ENCODE measurements at places on chromosomes 13 and 19. TPM values are rescaled to one million over a fixed set of nuclear protein-coding genes. Genes with fewer than 3 reads are reported as not detected.

The ZNF45 gene
- 12.9 TPM for total RNA-seq

The ZNF20 gene
- 3.5 TPM for total RNA-seq

The ZNF471 gene
- total RNA-seq, result 2.2 TPM

The LYPD3 gene
- total RNA-seq, result 1.1 TPM

The SLC7A9 gene
- total RNA-seq, result not detected

The ATP7B gene
- total RNA-seq, result 14.0 TPM

The OR7A5 gene
- under 0.01 TPM for total RNA-seq

The CILP2 gene
- 0.27 TPM for total RNA-seq

DNA sequence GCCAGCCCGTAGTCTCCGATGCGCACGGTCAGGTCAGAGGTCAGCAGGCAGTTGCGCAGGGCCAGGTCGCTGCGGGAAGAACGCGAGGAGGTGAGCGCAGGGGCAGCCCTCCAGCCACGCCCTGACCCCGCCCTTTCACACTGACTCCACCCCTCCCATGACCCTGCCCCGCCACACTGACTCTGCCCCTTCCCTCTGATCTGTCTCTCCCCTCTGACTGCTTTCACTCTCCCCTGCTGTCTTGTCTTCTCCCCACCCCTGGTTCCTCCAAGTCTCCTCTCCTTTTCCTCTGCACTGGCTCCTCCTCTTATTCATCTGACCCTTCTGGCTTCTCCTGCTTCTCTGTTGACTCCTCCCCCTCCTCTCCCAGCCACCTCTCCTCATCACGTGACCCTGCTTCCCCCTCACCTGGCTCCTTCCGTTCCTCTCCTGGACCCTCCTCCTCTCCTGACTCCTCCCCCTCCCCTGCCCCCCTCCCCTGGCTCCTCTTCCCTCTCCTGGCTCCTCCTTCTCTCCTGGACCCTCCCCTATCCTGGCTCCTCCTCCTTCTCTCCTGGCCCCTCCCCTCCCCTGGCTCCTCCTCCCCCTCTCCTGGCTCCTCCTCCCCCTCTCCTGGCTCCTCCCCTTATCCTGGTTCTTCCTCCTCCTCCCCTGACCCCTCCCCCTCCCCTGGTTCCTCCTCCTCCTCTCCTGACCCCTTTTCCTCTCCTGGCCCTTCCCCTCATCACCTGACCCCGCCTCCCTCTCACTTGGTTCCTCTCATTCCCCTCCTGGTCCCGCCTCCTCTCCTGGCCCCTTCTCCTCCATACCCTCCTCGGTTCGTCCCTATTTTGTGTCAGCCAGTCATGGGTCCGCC is 9.9 kb downstream of the LMTK3 start:
- DNase-seq, result peak; percentile 94

DNA sequence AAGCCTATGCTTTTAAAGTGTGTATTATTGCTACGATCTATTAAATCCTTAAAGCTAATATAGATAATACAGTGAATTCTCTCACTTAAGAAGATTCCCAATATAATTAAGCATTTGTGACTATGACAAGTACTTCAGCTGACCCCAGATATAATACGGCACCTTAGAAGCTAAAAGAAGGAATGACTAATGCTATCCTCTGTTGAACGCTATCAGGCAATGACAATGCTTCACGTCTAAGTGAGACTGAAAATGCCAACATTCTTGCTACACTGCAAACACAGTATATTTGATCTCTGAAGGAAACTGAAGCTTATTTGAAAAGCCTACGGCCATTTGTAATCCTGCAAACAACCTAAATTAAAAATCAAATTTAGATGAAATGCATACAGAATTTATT is 19.7 kb downstream of the VWA8 start:
- DNase-seq, result no peak

- no peak for DNase-seq
Observed at GRCh38 chr13:91649456-91649855, 251.0 kb downstream of the GPC5 start.

- DNase-seq, result no peak
Observed at GRCh38 chr19:16737911-16738310, 18.3 kb downstream of the NWD1 start.

- DNase-seq, result no peak
Observed at GRCh38 chr19:31356587-31357314, 7.5 kb upstream of the TSHZ3 start.

DNA sequence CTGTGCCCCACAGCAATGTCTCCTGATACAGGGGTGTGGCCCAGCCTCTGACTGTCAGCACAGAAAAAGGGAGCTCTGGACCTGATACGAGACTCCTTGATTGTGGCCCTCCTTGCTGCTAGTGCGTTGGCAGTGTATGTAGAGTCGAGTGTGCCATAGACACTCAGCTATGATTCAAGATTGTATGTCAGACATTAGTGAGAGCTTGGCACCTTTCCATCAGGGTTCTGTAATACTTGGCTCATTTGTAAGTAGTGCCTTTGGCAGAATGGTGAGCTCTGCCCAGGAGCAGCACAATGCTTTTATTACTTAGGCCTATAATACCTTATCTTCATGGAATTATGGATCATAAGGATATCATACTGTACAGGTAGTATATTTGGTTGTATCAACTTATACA is 83.4 kb downstream of the ATP8A2 start:
- DNase-seq, result no peak

DNA sequence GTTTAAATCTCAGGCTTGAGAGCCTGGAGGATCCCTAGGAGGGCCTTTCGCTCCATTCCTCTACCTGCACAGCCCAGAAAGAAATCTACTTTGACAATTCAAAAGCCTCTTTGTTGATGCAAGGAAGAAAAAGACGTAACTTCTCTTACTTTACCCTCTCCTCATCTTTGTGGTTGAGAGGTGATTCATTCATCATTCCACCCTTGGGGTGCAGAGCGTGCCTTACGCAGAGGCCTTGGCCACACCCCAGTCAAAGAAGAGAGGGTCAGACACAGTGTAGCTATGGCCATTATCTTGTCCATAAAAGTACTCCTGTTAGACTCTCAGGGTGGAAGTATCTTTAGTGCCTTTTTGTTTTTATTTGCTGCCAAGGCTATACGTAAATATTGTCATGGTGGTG is 184.0 kb downstream of the IRS2 start:
- DNase-seq, result no peak
